ENCODE measurements at places on chromosomes 1 and 21. TPM values are rescaled to one million over a fixed set of nuclear protein-coding genes. Genes with fewer than 3 reads are reported as not detected.

Gene ETV3L
- total RNA-seq = not detected

Gene TMOD4
- 0.97 TPM for total RNA-seq

Gene BRINP3
- total RNA-seq = not detected

Gene SPATA21
- total RNA-seq = not detected

GRCh38 chr1:200272481-200273068, 137.3 kb downstream of the ZNF281 start:
- no peak for DNase-seq

- no peak for DNase-seq
Observed at GRCh38 chr1:50508040-50508586, 84.9 kb upstream of the DMRTA2 start.

- no peak for DNase-seq
Observed at GRCh38 chr21:44317241-44317782, 17.5 kb downstream of the PFKL start.
